Mesendoderm (in vitro differentiated cells): ENCODE measurements at places on chromosomes 3 and 15.

GRCh38 chr15:47932951-47933641 lies 187.7 kb upstream of the SLC24A5 start:
- peak; percentile 98 for DNase-seq

DNA sequence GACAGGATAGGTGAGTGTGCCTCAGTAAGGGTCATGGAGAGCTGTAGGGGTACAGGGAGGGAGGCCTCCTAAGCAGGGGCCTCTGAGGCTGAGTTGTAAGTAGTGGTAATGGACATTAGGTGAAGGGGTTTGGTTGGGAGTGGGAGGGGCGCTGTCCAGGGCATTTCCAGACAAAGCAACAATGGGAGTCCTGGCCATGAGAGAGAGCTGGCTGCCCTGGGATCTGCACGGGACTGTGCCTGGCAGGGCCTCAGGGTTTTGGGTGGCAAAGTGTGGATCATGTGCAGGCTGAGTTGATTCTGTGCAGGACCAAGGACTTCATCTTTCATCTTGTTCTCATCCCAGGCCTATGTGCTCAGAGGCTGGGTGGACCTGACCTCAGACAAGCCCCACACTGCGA lies 4.6 kb downstream of the TTC21A start:
- DNase-seq: no peak

DNA sequence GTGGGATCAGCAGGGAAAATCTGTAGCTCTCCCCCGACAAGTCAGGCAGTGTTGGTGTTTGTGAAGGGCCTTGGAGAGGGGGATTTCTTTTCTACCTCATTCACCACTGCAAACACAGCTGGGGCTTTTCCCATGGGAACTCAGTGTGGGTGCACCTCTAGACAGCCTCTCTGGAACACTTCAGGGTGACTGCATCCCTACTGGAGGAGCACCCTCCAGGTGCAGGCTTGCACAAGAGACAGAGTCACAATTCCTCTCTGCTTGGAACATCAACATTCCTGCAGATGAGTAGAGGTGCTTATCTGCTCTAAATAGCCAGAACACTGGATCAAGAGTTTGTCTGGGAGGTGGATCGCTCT lies 72.7 kb upstream of the AKAP13 start:
- DNase-seq: no peak

DNA sequence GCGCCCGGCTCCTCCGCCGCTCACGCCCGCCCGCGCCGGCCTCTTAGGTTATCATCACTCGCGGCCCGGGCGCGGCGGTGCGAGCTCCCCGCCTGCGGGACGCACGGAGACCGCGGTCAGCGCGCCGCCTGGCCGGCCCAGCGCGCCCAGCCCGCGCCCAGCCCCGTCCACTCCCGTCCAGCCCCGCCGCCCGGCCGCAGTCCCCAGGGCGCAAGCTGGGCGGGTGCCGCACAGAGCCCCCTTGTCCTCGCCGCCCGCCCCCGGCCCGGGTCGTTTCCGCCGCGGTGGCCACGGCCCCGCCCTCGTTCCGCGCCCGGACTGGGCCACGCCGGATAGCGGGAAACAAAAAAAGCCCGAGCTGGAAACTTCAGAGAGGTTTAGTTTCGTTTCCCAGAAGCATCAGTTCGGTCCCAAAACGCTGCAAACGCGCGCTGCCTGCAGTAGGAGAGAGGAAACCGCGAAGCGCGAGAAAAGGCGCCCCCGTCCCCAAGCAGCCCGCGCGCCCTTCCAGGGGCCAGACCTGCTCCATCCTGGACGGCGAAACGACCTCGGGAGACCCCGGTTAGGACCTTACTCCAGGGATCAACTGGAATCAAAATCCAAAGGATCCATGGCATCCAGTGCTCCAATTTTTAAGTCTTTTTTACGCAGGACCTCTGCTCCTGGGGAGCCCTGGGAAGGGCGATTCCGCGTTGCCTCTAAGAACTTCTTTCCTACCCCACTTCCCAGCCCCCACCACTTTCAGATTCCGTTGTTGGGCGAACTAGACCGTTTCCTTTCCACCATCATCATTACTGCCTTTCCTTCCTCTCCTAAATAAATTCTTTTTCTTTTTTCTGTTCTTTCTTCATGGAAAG lies at the start of gene ATP10A:
Gene ATP10A, minus strand, starts transcription at position 217 of the 857 bp plus-strand sequence. CDS start 231 bp downstream, outside the sequence.
- DNase-seq: peak; percentile 44

GRCh38 chr15:92425578-92426225 lies 32.0 kb downstream of the ST8SIA2 start:
- DNase-seq: peak; percentile 56

DNA sequence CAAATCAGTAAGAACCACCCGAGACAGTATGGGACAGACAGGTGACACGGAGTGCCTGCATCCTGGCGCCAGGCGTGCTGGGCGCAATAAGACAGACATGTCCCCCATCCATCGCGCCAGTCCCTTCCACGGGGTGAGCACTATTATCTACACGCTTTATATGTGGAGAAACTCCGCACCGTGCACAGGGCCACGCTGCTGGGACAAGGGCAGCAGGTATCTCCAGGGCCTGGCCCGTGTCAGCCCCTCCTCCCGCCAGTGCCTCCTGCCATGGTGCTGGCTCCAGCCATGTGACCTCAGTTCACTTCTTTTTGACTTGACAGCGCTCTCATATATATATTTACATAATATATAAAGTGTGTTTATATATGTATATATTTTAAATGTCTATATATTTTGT lies 42.6 kb downstream of the TNK2 start:
- DNase-seq: no peak

DNA sequence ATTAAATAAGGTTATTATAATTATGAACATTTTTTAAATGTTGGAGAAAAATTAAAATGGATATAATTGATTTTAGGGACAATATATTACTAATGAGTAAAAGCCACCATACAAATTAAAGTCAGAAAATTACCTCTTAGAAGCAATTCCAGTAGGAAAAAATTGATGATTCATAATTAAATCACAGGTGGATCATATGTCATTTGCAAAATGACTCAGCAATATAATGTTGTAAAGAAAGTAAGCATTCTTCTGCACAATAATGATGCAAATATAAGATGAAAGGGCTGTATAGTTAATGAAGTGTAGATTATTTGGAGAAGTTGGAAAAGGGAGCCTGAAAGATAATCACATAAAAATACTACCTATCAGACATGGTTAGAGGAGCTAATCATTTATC lies 25.8 kb downstream of the ZPLD1 start:
- no peak for DNase-seq

DNA sequence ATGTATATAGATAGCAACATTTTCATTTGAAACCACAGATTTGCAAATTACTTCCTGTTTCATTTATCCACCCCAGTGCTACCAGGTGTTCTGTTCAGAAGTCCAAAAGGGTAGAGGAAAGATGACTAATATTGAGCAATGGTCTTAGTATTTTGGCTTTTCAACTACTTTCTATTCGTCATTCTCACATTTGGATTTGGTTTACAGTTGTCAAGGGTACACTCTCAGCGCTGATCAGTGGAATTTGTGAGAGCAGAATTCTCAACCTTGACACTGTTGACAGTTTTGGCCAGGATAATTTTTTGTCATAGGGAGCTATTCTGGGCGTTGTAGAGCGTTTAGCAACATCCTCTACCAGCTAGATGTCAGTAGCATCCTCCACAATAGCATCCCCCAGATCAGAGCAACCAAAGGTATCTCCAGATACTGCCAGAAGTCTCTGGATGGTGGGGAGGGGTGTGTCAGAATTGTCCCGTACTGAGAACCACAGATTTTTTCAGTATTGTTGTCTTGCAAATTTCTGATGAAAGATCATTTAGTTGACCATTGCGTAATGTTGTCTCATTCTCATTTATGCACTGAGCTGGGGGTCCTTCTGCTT lies 4.2 kb downstream of the HMCES start:
- DNase-seq: no peak

- no peak for DNase-seq
Measured at GRCh38 chr3:117567906-117568305, 858.3 kb downstream of the TUSC7 start.

DNA sequence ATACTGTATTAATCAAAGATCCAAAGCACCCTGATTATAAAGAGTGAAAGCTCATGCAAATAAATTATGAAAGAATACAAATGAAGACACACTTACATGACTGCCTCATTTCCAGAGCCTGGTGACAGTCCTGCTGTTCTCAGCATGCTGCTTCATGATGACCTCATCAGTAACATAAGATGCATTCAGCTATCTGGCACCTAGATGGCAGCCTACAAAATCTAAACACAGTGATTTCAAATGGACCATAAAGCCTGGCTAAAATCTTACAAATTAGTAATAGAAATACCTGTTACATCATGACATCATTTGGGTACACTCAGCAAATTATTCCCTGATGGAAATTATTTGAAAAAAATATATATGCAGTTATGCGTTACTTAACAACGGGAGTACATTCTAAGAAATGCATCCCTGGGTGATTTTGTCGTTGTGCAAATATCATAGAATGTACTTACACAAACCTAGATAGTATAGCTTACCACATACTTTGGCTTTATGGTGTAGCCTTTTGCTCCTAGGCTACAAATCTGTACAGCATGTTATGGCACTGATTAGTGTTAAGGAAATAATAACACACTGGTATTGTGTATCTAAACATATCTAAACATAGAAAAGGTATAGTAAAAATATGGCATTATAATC lies 207.2 kb downstream of the EPHA3 start:
- DNase-seq: peak; percentile 84

DNA sequence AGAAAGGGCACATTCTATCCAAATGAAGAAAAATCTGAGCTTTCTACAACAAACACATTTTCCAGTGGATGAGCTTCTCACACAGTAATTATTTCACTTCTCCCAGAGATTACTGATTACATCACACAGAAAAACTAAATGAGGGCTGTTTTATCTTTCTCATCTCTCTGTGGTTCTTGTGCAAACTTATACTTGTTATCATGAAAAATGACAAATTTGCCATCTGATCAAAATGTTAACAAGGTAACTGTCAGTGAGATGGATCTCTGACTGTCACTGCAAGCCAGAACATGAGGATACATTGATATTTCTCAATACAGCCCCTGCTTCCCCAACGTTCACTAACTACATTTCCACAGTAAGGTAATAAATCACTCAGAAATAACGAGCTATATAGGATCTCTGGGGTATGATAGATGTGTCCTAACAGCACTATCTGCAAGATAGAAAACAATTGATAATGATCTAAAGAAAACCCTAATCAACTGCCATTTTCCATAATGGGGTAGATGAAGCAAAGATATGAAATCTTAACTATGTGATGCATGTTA lies 829.3 kb upstream of the CFAP20DC start:
- no peak for DNase-seq

- DNase-seq: no peak
Measured at GRCh38 chr15:39139431-39140059, 441.3 kb upstream of the THBS1 start.

DNA sequence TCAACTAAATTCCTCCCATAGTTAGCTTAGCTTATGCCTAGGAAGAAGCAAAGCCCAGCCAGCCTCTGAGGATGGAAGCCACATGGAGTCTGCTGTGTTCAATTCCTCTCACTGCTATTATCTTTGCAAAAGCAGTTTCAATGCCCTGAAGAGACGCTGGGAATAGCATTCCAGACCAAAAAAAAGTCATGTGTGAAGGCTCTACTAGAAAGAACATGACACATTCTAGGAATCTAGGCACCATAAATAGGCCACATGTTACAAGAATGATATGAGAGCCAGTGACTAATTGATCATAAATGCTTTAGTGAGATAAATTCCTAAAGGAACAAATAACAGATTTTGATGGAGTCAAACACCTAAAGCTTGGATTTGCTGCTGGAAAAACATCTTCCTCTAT lies 800.8 kb downstream of the TUSC7 start:
- DNase-seq: no peak

GRCh38 chr3:14623569-14624051 lies 28.0 kb upstream of the CCDC174 start:
- DNase-seq: no peak

GRCh38 chr3:38696034-38696433 lies 46.5 kb upstream of the SCN5A start:
- no peak for DNase-seq

DNA sequence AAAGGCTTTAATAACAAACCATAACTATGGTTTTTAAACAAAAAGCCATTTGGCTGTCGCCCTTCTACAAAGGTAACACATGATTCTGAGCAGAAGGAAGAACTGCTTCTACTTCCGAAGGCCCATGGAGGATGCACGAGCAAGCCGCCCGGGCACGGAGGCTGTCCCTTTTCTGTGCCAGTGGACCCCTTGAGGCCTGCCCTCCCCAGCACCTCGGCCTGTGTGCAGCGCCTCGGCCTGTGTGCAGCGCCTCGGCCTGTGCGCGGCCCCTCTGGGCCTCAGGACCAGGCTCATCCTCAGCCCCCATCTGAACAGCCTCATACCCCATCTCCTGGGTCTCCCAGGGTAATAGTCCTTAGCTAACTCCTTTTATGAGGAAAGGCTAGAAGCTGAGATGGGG lies 329.5 kb downstream of the OCA2 start:
- DNase-seq: no peak

DNA sequence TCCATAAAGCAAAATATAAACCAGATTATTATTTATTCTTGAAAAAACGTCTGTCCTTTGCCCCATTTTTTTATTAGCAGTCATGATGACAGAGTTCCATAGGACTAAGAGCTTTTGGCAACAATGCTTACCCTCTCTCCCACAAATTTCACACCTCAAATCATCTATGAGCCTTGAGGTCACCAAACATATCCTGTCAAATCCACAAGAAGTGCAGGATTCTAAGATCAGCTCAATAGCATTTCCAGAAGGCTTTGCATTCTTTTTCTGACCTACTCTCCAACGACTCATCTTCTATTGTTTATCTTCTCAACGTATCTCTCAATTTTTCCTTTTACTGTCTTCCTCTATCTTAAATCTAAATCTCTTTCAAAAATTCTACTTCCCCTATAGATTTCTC lies 619.1 kb upstream of the BCHE start:
- DNase-seq: peak; percentile 11

GRCh38 chr15:39610665-39611064 lies 29.8 kb downstream of the THBS1 start:
- no peak for DNase-seq

DNA sequence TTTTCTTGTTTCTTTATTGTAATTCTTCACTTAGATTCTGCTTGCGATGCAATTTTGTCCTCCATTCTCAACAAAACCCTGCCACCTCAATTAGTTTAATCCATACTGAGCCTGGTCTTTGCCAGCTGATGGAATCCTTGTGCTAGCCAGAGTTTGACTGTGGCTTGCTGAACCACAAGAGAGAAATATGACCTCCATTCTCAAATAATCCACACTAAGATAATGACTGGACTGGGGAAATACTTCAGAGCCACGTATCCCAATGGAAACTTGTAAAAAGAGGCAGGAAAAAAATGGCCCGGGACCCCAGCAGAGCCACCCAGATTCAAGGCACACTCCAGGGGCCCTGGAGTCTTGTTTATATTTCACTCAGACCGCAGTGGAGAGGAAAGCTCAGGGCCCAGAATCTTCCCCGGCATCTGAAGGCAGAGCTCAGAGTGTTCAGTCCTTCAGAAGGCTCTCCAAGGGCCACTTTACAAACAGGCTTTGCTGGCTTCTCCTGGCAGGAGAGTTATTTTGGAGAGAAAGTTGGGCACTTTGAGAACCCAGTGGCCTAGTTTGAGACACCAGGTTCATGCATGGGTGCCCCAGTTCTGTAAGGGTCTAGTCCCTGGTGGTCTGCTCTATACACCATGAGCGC lies 62.7 kb downstream of the SSUH2 start:
- no peak for DNase-seq

- DNase-seq: peak; percentile 6
Measured at GRCh38 chr15:46502667-46503066, 867.8 kb downstream of the SQOR start.

GRCh38 chr3:69848113-69848512 lies 108.8 kb downstream of the MITF start:
- no peak for DNase-seq

- DNase-seq: peak; percentile 23
Measured at GRCh38 chr3:65500398-65501306, 538.1 kb downstream of the MAGI1 start.
